ENCODE measurements at places on chromosomes 2 and 18.

DNA sequence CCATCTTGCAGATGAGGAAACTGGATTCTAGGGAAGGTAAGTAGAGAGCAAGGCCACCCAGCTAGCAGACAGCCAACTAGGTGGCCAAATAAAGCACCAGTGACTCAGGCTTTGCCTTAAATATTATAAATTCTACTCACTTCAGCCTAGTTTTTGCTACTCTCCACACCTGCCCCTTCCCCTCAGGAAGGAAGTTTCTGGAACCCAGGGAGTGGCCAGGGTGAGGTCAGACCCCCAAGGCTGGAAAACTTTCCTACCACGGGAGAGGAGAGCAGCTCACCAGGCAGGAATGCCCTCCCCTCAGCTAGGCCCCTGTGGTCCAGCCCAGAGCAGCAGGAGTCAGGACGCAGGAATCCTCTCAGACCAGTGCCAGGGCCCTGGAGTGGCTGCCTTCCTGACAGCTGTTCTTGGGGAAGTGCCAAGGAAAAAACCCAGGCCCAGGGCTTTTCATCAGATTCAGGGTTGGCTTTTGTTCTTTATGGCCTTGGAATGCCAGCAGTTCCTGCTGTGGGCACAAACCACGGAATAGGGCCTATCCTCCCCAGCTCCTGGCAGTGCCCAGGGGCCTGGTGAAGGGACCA lies 5.1 kb upstream of the PAX8 start:
- DNase-seq: peak; percentile 42

DNA sequence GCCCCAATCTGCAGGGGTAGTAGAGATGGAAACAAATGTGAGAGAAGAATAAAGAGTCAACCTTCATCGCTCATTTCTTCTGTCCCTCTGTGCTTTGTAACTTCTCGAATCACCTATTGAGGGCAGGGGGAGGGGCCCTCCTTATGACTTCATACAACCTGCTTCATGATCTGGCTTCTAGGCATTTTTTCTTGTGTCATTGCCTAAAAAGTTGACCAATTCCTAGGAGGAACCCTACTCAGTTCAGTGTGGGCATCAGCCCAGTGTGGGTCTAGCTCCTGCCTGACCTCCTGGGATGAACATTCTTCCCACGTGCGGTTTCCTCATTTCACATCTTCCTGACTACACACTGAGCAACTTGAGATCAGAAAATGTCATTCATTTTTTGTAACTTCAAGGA lies 46.3 kb upstream of the CREB1 start:
- no peak for DNase-seq

GRCh38 chr18:9115984-9116383 lies 13.5 kb downstream of the NDUFV2 start:
- DNase-seq: no peak

DNA sequence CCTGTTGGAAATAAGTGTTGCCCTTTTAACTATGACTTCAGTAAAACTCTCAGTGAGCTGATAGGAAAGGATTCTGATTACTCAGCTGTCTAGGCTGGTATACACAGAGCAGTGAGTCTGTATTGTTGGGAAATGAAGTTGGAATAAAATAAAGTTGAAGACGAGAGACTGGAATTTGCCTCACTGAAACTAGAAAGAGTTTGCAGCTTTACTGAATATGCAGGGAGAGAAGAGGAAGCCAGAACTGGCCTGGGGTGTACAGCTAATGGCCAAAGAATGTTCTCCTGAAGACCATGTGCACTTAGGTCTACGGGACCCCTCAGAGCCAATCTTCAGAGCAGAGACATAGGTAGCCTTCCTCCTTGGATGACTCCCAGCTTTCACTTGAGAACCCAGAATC lies 26.5 kb downstream of the EIF4E2 start:
- DNase-seq: no peak

DNA sequence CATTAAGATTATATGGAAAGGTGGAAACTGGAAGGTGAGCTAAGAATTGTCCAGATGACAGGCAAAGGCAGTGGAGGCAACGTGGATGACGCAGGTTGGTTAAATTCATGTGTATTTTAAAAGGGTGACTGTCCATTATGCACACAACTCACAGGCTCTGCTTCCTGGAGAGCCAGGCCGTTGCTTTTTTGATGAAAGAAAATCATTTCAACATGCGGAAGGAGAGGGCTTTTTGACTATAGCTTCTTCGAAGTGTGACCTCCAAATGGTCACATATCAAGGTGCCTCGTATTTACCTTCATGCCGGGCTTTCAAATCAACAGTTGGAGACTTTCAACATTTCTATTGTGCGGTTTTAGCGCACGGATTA lies 126.7 kb downstream of the MYCN start:
- no peak for DNase-seq

GRCh38 chr2:217785544-217786045 lies 217.2 kb downstream of the TNS1 start:
- peak; percentile 80 for DNase-seq

DNA sequence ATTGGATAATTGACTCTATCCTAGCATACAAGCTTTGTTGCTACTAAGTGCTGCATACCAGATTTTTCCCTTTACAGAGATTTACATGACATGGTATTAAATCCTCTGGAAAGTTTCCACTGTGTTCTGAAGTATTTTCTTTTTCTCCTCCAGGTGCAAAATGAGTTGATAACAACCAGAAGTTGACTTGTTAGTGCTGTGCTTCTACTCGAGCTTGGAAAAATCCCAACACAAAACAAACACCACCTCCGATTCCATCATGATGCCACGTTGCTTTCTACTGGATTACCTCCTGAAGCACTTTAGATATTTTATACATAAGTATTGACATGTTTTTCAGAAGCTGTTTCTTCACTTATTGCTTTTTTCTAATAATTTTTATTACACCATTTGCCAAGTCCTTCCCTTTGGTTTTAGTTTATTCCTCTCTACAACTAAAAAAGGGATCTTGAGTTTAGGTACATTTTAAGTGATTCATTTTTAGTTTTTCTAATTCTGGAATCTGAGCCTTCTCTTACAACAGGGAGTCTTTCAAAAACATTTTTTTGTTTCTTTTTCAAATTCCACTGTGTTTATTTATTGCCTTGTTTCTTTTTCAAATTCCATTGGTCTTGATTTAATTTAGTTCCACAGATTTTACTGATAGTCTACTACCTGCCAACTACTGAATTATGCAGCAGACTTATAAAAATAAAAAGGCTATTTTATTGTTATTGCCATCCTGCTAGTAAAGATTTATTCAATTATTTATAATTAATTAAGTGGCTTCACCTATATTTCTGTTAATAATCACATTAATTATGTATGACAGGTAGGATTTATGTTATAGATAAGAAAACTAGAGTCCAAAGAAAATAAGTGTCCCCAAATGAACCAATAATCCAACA lies 143.4 kb downstream of the PPP1R1C start:
- DNase-seq: no peak

- no peak for DNase-seq
Measured at GRCh38 chr2:10847008-10847407, 34.4 kb upstream of the PDIA6 start.

- no peak for DNase-seq
Measured at GRCh38 chr2:20992201-20992711, 51.6 kb downstream of the APOB start.

DNA sequence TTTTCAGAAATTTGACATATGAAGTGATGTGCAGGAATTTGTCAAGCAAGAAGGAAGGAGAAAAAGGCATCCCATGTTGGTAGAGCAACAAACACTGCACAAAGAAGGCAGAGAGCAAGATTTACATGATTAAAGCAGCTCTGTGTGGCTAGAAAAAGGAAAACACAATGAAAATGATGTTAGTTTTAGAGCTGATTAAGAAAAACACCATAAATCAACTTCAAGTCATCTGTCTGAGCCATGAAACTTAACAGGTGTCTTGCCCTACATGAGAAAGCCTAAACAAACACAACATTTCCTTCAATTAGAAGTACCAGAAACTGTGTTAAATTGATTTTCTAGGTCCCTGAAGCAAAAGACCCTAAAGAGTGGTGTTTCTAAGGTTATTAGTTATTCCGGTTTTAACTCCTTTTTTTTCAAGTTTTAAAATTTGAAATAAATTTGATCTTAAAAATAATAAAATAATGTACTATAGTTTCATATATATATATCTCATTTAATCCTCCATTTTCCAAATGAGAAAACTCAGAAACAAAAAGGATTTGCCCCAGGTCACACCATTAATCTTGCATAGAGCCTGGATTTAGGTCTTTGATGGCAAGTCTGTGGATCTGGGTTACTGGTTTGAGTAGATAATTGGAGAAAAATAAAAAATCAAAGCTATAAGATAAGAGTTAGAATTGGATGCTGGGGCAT lies 8.6 kb upstream of the DSC1 start:
- no peak for DNase-seq

All from left colon (tissue), 2 donors.